ENCODE measurements at places on chromosomes 12 and 14.

DNA sequence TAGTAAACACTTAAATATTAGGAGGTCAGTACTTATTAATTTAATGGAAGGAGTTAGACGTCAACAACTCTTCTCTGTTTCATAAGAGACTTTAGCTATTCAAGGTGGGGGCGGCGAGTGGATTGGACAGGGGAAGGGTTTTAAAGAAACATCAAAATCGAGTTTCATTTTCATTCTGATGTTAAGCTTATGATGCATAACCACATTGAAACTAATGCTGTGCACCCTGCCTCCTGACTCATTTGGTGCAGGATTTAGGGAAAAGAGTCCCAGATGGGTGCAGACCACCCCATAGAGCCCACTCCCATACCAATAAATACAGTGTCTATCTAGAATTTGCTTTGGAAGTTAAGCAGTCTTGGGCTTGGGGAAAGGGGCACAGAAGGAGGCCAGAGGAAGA, 7.4 kb downstream of the ZBTB39 start:
- DNase-seq: no peak

DNA sequence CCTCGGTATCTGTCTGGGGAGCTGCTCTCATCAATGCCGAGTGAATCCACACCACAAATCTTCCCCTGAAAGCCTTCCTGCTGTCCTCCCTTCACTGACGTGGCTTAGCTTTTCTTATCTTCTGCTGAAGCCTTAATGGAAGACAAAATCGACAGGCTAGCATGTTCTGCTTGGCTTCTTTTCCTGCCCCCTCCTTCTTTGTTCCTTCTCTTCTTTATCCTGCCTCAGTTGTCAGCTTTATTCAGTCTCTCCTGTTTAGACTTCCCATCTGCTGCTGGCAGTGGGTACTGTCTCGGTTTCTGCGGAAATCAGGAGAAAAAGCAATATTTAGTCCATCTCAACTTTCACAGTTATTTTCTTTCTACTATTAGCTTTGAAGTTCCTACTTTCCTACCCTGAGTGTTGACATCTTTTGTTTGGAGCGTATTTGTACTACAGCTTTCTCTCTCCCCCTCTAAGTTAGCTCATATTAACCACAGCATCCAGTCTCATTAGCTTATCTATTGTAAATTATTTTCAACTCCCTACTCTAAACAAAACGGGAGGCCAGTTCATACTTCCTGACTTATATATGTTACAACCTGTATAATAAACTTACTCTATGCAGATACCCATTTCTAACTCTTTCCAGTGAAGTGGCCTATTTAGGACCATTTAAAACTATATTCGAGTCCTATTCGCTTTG, 226.0 kb downstream of the DACT1 start:
- no peak for DNase-seq

GRCh38 chr12:117125272-117125613, 26.0 kb upstream of the TESC start:
- no peak for DNase-seq

GRCh38 chr14:60922050-60922449, 58.8 kb downstream of the TRMT5 start:
- no peak for DNase-seq

GRCh38 chr14:32075672-32076277, 1.3 kb upstream of the ARHGAP5 start:
- no peak for DNase-seq

GRCh38 chr12:111093428-111094142, 173.2 kb upstream of the MYL2 start:
- DNase-seq: no peak

DNA sequence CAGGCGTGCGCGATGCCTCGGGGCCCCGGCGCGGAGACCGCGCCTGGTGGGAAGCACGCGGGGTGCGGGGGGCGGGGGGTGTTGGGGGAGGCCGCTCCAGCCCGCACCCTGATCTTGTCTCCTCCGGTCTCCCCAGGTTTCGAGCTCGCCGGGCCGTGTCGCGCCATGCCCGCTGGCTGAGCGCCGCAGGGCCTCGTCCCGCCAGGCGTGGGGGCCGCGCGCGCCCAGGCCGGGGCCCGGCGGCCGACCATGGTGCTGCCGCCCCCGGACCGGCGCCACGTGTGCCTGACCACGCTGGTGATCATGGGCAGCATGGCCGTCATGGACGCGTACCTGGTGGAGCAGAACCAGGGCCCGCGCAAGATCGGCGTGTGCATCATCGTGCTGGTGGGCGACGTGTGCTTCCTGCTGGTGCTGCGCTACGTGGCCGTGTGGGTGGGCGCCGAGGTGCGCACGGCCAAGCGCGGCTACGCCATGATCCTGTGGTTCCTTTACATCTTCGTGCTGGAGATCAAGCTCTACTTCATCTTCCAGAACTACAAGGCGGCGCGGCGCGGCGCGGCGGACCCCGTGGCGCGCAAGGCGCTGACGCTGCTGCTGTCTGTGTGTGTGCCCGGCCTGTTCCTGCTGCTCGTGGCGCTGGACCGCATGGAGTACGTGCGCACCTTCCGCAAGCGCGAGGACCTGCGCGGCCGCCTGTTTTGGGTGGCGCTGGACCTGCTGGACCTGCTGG, 2.4 kb downstream of the TMEM121 start:
- DNase-seq: no peak

DNA sequence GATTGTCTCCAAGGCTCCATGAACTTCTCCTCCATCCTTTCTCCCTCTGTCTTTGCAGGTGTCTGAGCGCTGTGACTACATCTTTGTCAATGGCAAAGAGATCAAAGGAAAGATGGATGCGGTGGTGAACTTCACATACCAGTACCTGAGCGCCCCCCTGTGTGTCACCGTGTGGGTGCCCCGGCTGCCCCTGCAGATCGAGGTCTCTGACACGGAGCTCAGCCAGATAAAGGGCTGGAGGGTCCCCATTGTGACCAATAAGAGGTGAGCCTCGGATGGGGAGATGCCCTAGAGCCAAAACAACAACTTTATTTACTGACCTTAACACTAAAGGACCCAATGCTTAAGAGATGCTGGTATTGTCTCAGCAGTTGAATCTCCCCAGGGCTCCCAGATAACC, 130.0 kb downstream of the SLC15A4 start:
- DNase-seq: no peak

DNA sequence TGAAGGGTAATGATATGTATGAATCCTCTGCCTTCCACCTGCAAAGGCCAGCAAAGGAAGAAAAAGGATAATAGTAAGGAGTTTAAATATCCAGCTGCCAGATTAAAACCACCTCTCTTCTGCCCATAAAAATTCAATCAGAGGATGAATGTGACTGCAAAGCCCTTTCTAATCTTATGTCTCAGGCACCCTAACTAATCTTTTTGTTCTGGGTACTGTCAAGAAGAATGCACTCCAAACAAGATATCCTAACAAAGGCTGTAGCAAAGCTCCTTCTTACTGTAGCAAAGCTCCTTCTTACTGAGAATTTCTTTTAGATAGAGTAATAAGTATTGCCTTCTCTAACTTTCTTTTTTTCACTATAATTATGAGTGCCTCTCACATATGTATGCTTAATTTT, 91.8 kb downstream of the ST8SIA1 start:
- no peak for DNase-seq

GRCh38 chr14:24692382-24693352, 58.7 kb upstream of the GZMB start:
- DNase-seq: no peak

GRCh38 chr14:78567343-78567742, 397.2 kb downstream of the NRXN3 start:
- no peak for DNase-seq

All from cortex of kidney (tissue), 1 donor.